ENCODE measurements at places on chromosomes 16 and 17.
A peak's percentile ranks its signal among the peaks of the same experiment; 100 is the strongest.

DNA sequence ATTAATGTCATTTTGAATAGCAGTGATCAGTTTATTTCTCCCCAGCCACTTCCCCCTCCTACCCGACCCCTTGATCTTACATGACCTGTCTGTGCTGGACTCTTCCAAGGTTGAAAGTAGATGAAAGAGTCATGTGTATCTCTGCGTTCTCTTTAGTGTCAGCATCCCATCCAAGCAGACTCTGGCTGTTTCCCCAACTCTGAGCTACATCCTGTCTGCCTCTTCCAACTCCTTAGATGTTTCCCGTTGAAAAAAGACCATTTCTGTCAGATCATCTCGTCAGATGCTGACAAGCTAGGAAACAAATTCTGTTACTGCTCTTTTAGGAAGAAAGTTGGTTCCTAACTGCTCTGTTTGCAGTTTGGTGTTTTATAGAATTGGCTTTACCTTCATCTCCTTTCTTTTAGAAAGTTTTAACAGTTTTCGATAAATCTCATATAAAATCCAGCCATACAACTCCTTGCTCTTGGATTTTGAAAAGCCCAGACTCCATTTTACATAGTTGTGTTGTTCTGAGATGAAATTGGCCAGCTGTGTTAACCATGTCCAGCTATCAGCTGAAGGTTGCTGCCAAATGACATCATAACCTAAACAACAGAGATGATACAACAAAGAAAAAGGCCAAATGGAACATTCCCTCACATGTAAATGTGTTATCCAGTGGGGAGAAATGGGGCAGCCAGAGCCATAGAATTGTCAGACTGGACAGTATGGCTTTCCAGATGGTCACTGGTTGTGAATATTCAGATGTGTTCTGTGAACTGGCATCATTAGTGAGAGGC lies 43.5 kb downstream of the CYB561 start:
- H3K36me3 ChIP-seq = peaks cover 5% of the 10 kb centered on the region
- no peak for DNase-seq
- no peaks in the 10 kb centered on the region for H3K27me3 ChIP-seq
- no peak overlapping the region for H3K27ac ChIP-seq
- no peak overlapping the region for H3K4me3 ChIP-seq
- no peaks in the 10 kb centered on the region for H3K4me1 ChIP-seq

DNA sequence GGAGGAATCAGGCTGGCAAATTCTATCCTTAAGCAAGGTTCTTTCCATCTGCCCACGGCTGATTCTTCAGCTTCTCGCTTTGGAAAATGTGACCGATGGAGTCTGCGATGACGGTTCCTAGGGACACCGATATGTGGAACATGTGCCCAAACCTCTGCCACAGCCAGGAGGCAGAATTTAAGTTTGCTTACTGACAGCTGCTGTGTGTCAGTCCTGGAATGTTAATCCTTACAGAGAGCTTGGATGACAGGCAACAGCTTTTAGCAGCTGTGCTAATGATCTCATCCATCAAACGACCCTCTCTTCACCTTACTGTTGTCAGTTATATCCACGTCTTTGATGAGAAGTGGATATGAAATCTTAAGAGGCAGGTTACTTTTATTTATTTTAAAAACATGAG lies 11.4 kb upstream of the MYH13 start:
- H3K4me3 ChIP-seq = no peak overlapping the region
- H3K27me3 ChIP-seq = no peaks in the 10 kb centered on the region
- H3K27ac ChIP-seq = no peak overlapping the region
- no peaks in the 10 kb centered on the region for H3K4me1 ChIP-seq

DNA sequence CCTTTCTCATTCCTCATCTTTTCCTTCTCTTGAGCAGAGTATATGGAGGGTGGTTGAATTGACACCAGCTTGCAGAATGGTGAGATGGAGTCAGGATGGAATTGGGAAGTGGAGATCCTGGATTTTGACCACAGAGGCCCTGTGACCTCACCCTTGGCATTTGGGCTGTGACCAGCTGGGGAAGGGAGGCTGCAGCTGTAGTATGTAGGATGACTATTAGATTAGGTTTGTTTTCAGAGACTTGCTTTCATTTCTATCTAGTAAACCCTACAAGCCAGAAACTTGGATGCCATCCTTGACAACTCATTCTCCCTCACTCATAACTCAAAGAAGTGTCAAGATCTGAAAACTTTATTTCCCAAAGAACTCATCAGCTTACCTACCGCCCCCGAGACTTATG lies 5.9 kb downstream of the GNGT2 start:
- no peak overlapping the region for H3K4me3 ChIP-seq
- peaks cover 6% of the 10 kb centered on the region for H3K4me1 ChIP-seq
- H3K36me3 ChIP-seq = no peaks in the 10 kb centered on the region
- no peaks in the 10 kb centered on the region for H3K27me3 ChIP-seq
- DNase-seq = no peak

DNA sequence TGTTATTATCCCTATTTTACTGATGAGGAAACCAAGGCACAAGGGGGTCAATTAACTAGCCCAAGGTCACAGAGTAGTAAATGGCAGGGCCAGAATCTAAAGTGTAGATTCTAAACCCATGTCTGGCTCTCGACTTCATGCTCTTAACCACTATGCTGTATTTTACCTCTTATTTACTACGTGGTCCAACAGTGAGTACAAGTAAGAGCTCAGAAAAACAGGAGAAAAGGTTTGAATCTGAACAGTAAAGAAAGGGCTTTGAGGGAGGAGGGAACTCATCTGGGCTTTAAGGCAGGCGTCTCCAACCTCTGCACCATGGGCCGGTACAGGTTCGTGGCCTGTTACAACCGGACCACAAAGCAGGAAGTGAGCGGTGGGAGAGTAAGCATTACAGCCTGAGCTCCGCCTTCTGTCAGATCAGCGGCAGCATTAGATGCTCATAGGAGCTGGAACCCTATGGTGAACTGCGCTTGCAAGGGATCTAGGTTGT lies 62.9 kb downstream of the SMURF2 start:
- peak overlapping the region; percentile 44 for H3K27ac ChIP-seq
- peaks cover 11% of the 10 kb centered on the region for H3K36me3 ChIP-seq
- peak; percentile 29 for DNase-seq
- peak overlapping the region; percentile 15 for H3K4me3 ChIP-seq
- no peaks in the 10 kb centered on the region for H3K27me3 ChIP-seq
- peaks cover 7% of the 10 kb centered on the region for H3K4me1 ChIP-seq

- H3K27me3 ChIP-seq = no peaks in the 10 kb centered on the region
- peak overlapping the region; percentile 70 for H3K27ac ChIP-seq
- DNase-seq = peak; percentile 44
- H3K36me3 ChIP-seq = peaks cover 4% of the 10 kb centered on the region
These were observed 8.3 kb downstream of the SLC7A6 start for GRCh38 chr16:68272507-68273209.

DNA sequence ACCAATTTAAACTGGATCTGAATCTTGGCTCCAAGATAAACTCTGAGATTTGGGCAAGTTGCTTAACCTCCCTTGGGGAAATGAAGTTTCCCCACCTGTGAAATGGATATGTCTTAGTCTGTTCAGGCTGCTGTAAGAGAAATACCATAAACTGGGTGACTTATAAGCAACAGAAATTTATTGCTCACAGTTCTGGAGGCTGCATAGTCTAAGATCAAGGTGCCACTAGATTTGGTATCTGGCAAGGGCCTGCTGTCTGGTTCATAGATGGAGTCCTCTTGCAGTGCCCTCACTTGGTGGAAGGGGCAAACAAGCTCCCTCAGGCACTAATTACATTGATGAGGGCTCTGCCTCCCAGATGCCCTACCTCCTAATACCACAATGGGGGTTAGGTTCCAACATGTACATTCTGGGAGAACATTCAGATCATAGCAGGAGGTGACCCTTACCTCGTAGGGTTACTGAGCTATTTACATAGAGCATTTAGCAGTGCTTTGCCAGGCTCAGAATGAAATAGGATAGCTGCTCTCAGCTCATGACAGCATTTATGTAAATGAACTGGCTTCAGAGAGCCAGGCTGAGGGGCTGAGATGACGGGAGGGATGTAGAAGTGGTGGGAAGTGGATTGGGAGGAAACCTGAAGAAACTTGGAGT lies 83.9 kb downstream of the SPECC1 start:
- no peak overlapping the region for H3K27ac ChIP-seq
- no peaks in the 10 kb centered on the region for H3K36me3 ChIP-seq
- no peak for DNase-seq
- H3K4me3 ChIP-seq = no peak overlapping the region

DNA sequence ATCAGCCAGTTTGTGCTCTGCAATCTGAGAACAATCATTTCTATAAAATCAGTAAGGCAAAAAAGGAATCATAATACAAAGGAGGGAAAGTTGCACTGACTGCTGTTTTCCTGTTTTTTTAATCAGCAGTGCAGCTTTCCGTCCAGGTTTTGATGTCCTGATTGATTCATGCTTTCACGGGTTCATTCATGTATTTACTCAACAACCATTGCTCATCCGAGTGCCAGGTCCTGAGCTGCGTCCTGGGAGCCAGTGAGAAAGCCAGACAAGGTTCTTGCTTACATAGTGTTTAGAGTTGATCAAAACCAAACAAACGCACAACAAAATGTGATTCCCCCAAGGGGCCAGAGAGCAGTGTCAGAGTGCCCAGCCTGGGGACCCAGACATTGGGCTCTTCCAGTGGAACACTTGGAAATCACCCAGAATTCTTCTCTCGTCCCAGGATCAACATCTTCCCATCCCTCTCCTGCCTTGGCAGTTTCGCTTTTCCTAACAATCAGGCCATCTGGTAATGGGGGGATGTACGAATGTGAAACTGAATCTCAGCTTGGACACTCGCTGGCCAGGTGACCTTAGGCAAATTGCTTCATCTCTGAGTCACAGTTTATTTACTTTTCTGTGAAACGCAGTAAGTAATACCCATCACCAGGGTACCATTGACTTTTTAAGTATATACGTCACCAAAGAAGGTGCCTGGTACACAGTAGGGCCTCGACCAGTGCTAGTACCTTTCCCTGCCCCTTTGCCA lies 13.3 kb upstream of the C1QL1 start:
- no peaks in the 10 kb centered on the region for H3K4me1 ChIP-seq
- DNase-seq = no peak
- no peak overlapping the region for H3K27ac ChIP-seq
- peaks cover 13% of the 10 kb centered on the region for H3K27me3 ChIP-seq
- no peaks in the 10 kb centered on the region for H3K36me3 ChIP-seq

DNA sequence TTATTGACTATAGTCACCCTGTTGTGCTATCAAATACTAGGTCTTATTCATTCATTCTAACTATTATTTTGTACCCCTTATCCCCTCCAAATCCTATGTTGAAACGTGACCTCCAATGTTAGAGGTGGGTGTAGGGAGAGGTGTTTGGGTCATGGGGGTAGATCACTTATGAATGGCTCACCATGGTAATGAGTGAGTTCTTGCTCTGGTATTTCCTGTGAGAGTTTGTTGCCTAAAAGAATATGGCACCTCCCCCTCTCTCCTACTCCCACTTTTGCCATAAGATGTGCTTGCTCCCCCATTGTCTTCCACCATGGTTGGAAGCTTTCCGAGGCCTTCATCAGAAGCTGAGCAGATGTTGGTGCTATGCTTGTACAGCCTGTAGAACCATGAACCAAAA lies 59.3 kb upstream of the BRD7 start:
- no peaks in the 10 kb centered on the region for H3K4me1 ChIP-seq
- H3K27me3 ChIP-seq = peaks cover under 1% of the 10 kb centered on the region
- no peaks in the 10 kb centered on the region for H3K36me3 ChIP-seq
- DNase-seq = no peak
- H3K4me3 ChIP-seq = no peak overlapping the region
- H3K27ac ChIP-seq = no peak overlapping the region

DNA sequence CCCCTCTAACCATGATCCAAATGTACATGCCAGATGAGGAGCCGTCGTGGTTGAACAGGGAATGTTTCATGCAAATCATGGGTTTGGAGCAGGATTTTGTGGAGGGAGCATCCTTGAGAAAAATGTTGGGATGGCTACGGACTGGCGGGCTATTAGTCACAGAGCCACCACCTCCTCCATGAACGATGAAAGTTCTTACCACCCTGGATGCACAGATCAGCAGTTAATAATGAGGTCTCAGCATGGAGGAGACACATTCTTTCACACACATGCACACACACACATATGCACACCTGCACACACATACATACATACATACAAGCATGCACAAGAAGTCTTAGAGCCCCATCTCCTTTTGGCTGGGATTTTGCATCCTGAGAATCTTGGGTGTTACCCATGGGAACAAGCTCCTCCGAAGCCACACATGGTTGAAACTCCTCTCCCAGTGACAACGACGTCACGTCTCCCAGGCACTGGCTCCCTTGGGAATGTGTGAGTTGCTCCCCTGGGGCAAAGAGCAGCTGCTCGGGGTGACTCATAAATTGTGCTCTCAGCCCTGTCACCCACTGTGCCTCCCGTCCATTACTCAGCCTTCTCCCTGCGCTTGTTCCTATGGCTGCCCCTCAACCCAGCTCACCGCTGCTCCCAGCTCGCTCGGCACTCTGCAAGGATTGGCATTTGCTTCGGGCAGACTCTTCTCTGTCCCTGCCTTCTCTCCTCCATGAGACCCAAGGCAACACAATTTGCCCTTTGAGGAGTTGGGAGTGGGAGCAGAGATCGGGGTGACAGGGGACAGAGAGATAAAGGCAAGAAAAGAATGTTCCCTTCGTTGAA lies 344.6 kb downstream of the SOX9 start:
- no peak overlapping the region for H3K27ac ChIP-seq
- no peaks in the 10 kb centered on the region for H3K4me1 ChIP-seq
- no peaks in the 10 kb centered on the region for H3K36me3 ChIP-seq
- no peak for DNase-seq
- H3K27me3 ChIP-seq = peaks cover 4% of the 10 kb centered on the region

- DNase-seq = no peak
- H3K27ac ChIP-seq = no peak overlapping the region
- no peaks in the 10 kb centered on the region for H3K4me1 ChIP-seq
- H3K4me3 ChIP-seq = no peak overlapping the region
- no peaks in the 10 kb centered on the region for H3K27me3 ChIP-seq
These were observed 581.1 kb upstream of the ZFHX3 start for GRCh38 chr16:73629011-73629410.

DNA sequence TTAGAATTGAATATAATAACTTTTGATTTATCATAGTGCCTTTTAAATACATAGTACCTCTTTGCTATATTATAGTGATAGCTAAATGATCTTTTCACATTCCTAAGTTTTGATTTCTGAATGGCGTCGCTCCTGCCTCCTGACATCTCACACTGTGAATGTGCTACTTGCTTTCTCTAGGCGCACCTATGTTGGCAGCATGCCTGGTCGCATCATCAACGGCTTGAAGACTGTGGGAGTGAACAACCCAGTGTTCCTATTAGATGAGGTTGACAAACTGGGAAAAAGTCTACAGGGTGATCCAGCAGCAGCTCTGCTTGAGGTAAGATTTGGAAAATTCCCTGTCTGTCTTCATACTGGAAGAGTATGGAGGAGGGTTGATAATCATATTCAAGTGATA lies 29.8 kb upstream of the ABCC11 start:
- no peaks in the 10 kb centered on the region for H3K27me3 ChIP-seq
- H3K36me3 ChIP-seq = peaks cover 18% of the 10 kb centered on the region
- H3K27ac ChIP-seq = no peak overlapping the region
- H3K4me3 ChIP-seq = no peak overlapping the region
- no peaks in the 10 kb centered on the region for H3K4me1 ChIP-seq
- no peak for DNase-seq

Measured in effector memory CD4-positive, alpha-beta T cell (primary cell).